ENCODE measurements at places on chromosomes 3 and 15.

- no peak for DNase-seq
Observed at GRCh38 chr3:51967384-51968169, at the start of gene PCBP4. TSS of gene PCBP4 (minus strand) at chr3:51967454. CDS start at chr3:51961240, 6,214 bp downstream.

GRCh38 chr15:80944818-80945217, 44.8 kb downstream of the MESD start:
- DNase-seq, result no peak

GRCh38 chr3:17623464-17623863, 119.0 kb downstream of the TBC1D5 start:
- DNase-seq, result no peak

DNA sequence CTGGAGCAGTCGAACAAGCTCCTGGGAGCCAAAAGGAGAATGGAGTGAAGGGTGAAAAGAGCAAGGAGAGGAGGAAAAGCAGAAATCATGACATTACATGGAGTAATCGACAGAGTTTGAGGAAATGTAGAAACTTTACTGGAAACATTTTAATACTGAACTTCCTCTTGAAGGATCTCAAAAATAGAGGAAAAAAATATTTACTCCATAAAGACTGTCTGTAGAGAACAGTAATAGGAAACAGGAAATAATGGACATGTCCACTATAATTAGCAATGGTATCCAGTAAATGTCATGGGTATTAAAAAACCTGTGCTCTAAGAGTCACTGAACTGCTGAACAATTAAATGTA, 53.0 kb downstream of the TBC1D2B start:
- no peak for DNase-seq

GRCh38 chr15:26023231-26023630, 160.1 kb upstream of the ATP10A start:
- no peak for DNase-seq

- DNase-seq, result no peak
Observed at GRCh38 chr3:17643691-17644090, 98.7 kb downstream of the TBC1D5 start.

DNA sequence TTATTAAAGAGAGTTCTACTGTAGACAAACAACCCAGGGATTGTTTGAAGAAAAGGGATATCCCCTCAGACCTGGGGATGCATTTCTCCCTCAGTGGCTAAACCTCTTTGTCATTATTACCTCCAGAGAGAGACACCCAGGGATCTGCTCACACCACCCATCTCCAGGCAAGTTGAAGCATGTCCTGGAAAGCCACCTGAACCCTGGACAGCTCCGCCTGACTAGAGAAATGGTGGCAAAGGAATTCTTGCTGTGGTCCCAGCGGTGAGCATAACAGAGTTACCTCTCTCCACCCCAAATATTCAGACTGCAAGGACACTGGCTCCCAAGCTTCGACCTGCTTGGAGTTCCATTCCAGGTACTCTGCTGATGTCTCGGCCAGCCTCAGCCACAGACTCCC, 320.2 kb downstream of the RORA start:
- DNase-seq, result no peak

GRCh38 chr3:59150039-59150438, 100.2 kb upstream of the CFAP20DC start:
- no peak for DNase-seq
